ENCODE measurements at places on chromosomes 12 and 14. TPM values are rescaled to one million over a fixed set of nuclear protein-coding genes. Genes with fewer than 3 reads are reported as not detected.

GRCh38 chr12:538731-539539, 79.2 kb downstream of the B4GALNT3 start:
- peak; percentile 69 for DNase-seq

DNA sequence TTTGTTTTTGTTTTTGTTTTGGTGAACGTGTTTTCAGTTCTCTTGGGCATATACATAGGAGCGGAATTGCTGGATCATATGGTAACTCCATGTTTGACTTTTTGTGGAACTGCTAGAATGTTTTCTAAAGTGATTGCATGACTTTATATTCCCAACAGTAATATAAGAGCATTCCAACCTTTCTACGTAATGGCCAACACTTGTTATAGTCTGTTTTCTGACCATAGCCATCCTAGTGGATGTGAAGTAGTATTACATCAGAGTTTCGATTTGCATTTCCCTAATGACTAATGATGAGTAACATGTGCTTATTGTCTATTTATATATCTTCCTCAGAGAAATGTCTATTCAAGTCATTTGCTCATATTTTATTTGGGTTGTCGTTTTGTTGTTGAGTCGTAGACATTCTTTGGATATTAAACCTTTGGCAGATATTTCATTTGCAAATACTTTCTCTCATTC, 268.7 kb downstream of the AEBP2 start:
- DNase-seq: peak; percentile 39

DNA sequence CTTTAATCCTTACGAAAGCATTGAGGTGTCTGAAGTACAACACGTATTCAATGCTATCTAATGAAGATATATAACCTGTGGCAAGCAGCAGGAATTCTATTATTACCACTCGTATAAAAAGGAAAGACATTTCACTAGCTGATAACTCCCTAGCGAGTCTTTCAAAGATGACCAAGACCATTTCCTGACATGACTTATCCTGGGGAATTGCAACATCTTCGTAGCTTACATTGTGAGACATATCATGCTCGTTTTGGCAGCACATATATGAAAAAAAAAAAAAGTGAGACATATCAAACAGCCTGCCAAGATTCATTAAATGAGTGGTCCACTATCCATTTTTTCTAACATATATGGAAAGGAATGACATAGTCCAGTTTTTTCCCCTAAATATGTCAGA, 337.0 kb downstream of the FSCB start:
- DNase-seq: peak; percentile 4

Gene TAC3
- 0.09 TPM for total RNA-seq
